Activated CD4-positive, alpha-beta T cell treated with anti-CD3 and anti-CD28 coated beads, Interleukin-2, amount 50 U/mL, for 48 hours (primary cell): ENCODE measurements at places on chromosomes 2 and 18.

- no peak for DNase-seq
Observed at GRCh38 chr2:176189681-176190641, 1.5 kb downstream of the HOXD1 start.

GRCh38 chr18:14781671-14782070 lies 33.7 kb downstream of the ANKRD30B start:
- no peak for DNase-seq

DNA sequence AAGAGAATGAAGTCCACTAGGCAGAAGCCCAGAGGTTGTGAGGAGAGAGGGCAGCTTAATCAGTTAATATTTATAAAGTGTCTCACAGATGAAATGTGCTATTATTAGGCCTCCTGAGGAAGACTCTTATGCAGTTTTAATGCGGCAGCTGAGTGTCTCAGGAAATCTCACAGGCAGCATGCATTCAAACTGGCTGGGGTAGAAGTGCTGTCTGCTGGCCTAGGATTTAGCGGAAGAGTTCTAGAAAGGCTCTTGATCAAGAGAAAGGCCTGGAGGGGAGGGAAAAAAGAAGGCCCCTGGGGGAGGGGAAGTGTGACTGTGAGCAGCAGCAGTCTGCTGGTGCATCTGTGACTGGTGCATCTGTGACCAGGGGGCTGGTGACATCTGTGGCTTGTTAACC lies 133.0 kb downstream of the FSHR start:
- no peak for DNase-seq

DNA sequence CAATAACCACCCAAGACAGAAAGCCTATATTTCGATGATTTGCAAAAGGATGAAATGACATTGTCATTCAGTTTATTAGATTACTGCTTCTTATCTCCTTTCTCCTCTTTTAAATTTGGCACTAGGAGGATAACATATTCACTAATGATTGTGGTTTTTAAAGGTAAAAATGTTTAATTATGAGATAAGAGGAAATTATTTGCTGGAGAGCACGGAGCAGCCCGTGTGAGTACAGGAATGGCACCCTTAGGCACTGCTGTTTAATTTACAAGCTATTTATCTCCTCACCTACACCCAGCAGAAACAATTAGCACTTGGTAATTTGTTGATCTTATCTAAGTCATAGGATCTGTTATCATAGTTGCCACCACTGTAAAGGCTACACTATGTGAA lies 87.4 kb upstream of the SP3 start:
- DNase-seq: no peak
